Karpas-422 (cell line): ENCODE measurements at places on chromosomes 1 and 21.

DNA sequence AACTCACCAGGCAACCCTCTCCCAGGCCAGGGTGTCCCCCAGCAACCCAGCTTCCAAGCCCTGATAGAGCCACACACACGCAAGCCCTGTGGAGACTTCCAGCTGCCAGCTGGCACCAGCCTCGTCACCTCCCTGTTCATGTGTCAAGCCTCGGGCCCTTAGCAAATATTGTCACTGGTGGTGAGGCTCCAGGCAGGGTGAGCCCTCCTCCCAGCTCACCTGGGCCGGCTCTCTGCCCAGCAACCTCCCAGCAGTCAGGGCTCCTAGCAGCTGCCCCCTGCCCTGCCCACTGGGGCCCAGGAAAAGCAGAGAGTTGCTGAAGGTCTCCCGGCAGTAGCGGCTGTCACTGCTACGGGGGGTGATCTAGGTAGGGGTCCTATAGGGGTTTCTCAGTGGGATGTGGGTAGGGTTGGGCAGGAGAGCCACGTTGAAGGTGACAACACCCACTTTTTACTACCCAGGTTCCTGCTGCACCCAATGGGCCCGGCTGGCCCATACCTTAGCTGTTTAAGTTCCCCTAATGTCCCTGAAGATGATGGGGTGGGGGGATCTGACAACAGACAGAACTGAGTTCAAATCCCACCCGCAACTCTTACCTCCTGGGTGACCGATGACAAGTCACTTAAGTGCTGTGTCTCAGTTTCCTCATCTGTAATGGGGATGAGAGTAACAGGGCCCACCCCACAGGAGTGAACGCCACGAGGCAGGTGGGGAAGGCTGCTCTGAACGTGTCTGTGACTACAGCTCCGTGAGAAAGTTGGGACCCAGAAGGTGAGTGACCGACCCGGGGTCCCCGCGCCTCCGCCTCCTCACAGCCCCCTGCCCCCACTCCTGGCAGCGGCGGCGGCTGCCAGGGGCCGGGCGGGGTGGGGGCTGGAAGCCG, 678 bp downstream of the TTC39A start:
- no peak for DNase-seq

- no peak for DNase-seq
Measured at GRCh38 chr1:205936311-205936710, 6.9 kb downstream of the SLC26A9 start.

DNA sequence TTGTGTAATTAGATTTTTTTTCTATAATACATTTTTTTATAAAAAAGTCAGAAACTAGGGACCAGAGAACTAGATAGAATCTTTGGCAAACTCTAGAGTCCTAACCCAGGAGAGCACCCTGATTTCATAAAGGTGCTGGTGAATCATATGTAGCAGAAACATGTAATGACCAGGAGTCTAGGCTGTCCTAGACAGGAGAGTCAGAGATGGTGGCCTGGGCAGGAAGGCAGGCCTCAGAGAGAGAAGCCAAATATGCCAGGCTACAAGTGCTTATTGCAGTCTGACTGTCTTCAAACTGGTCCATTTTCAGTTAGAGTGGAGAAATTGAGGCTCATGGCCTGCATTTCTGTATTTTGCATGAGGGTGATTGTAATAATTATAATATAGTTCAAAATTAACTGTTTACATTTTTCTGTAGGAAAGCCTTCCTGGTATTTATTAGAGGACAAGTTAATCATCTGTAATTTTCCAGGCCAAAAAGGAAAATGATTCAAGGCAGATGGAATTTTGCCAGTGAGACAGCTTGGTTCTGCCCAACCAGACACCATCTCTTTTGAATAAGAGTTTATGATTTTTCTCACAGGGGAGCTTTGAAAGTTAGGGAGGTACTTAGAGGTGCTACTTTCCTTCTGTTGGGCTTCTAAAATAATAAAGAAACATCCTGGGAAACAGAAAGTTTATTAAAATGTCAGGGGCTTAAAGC, 129.8 kb downstream of the S1PR1 start:
- no peak for DNase-seq

DNA sequence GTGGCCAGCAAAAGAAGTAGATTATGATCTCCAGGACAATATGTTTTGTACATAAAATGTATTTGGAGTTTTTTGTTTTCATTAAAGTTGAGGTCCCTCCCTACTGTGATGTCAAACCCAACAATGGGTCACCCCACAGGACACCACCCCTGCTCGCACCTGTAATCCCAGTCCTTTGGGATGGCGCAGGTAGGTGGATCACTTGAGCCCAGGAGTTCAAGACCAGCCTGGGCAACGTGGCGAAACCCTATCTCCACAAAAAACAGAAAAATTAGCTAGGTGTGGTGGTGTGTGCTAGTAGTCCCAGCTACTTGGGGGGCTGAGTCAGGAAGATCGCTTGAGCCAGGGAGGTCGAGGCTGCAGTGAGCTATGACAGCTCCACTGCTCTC, 9.0 kb downstream of the ZBTB17 start:
- no peak for DNase-seq

DNA sequence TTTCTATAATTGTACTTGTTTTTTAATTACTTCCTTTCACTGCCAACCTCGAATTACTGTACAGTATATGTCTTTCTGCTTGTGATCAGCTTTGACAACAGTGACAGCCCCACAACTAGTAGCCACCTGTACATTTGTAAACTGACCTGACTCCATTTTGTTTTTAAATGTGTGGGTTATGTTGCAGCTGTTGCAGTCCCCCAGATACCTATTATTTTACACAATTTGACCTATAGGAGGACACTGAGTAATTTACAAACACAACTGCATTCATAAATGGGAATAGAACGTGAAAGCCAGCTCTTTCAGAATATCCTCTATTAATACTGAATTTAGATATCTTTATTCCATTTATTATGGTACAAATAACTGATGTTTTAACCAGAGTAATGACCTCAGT, 2.5 kb upstream of the VAMP3 start:
- DNase-seq: no peak

DNA sequence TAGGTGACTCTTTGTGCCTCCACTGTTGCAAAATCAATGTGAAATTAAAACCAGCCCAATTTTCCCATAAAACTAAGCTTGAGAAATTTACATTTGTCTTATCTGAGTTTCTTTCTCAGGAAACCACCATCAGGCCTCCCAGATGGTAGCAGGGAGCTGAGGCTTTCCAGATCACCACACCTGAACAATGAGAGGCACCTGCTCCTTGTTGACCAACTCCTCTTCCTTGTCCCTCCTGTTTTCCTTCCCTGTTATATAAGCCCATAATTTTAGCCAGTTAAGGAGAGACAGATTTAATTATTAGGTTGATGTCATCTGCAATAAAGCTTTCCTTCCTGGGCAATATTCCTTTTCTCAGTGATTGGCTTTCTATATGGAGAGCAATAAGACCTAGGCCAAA, 32.0 kb upstream of the C1orf185 start:
- no peak for DNase-seq

DNA sequence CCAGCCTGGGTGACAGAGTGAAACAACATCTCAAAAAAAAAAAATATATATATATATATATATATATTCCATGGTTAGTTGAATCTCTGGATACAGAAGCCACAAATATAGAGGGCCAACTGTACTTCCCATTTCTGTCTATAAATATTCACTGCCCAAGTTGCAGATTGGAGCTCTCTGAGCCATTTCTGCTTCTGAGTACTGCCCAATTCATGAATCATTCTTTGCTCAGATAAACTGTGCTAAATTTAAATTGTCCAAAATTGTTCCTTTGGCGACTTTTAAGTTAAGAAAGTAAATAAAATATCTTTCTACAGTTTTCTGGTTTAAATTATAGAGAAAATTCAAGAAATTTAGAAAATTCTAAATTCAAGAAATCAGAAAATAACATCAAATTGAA, 23.2 kb upstream of the C1orf146 start:
- DNase-seq: no peak

DNA sequence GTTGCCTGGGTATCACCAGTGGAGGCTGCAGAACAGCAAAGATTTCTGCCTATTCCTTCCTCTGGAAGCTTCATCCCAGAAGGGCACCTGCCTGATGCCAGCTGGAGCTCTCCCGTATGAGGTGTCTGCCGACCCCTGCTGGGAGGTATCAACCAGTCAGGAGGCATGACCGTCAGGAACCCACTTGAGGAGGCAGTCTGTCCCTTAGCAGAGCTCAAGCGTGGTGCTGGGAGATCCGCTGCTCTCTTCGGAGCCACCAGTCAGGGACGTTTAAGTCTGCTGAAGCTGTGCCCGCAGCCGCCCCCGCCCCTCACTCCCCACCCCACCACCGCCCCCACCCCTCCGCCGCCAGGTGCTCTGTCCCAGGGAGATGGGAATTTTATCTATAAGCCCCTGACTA, 23.1 kb upstream of the HFM1 start:
- DNase-seq: no peak

DNA sequence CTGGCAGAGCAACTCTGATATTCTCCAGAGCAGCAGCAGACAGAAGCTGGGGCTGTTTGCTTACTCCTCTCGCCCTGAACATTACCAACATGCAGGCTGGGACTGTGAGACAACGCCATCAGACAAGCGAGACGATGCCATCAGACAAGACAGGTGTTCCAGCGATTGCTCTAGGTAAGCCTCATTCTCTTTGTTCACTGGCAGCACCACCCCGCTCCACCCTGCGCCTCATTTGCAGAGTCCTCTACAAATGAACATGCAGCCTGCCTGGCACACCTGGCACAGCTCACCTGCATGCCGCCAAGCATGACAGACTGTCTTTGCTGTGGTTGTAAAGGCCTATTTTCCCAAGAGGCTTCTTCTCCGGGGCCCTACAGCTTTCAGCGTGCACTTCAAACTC, 346.2 kb downstream of the SMYD3 start:
- no peak for DNase-seq

DNA sequence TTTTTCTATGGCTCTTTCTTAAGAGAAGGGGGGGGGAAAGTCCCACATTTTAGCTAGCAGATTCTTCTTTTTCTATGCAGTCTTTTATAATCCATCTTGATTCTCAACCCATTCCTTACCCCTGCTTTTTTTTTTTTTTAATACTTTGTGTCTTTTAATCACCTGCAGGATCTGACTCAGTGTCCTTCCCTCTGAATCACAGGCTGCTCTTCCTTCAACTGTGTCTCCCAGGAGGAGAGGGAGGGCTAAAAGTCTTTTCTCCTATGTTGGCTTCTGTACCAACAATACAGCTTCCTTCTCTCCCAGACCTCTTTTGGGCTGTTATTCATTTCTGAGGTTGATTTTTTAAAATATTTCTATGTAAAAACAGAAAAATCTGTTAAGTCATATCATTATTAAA, 686.2 kb downstream of the ADGRL2 start:
- DNase-seq: no peak

DNA sequence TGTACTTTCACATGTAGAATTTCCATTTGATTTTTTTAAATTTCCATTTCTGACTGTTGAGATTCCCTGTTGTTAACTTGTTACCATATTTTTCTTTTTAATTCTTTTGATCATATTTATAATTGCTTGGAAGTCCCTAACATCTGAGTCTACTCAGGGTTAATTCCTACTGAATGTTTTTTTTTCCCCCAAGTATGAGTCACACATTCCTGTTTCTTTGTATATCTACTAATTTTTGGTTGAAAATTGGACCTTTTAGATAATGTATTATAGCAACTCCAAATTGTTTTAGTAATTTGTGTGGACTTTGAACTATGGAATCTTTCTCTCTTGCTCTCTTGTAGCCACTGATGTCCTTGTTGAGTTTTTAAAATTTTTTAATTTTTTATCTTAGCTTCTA, 54.6 kb downstream of the STXBP3 start:
- no peak for DNase-seq

GRCh38 chr1:25990251-25990650, 7.6 kb downstream of the PAFAH2 start:
- no peak for DNase-seq
